ENCODE measurements at places on chromosomes 1 and 21. TPM values are rescaled to one million over a fixed set of nuclear protein-coding genes. Genes with fewer than 3 reads are reported as not detected.

DNA sequence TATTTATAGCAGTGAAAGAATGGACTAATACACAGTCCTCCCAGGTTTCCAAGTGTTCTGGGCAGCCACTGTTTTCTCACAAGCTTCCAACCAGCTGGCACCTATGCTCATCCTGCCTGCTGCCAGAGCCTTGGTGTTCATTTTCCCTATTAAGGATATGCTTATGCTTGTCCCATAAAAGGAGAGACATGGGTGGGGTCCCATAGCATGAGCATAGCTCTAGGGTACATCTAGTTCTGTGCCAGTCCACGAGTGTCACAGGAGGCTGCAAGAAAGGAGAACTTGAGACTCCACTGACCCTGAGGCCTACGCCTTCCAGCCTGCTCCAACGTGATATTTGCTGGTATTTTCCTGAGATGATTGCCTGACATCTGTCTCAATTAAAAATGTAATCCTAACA, 192.4 kb upstream of the PTGFR start:
- H3K27ac ChIP-seq: no peak overlapping the region
- H3K36me3 ChIP-seq: no peaks in the 10 kb centered on the region
- no peaks in the 10 kb centered on the region for H3K27me3 ChIP-seq
- DNase-seq: no peak

Gene TBX15
- total RNA-seq: not detected

Gene MPL
- not detected for total RNA-seq

Gene GOLT1A
- total RNA-seq: not detected

Gene SELE
- total RNA-seq: not detected

Gene KLHDC8A
- not detected for total RNA-seq

GRCh38 chr1:41503538-41504113, 19.1 kb upstream of the EDN2 start:
- H3K27me3 ChIP-seq: no peaks in the 10 kb centered on the region
- DNase-seq: no peak
- no peaks in the 10 kb centered on the region for H3K36me3 ChIP-seq
- no peak overlapping the region for H3K27ac ChIP-seq
- H3K4me1 ChIP-seq: peaks cover 10% of the 10 kb centered on the region
